Activated naive CD8-positive, alpha-beta T cell treated with anti-CD3 and anti-CD28 coated beads, Interleukin-2, amount 10 ng/mL, durations not matched to agents 7 days and 5 days (primary cell): ENCODE measurements at places on chromosomes 7 and 10.

DNA sequence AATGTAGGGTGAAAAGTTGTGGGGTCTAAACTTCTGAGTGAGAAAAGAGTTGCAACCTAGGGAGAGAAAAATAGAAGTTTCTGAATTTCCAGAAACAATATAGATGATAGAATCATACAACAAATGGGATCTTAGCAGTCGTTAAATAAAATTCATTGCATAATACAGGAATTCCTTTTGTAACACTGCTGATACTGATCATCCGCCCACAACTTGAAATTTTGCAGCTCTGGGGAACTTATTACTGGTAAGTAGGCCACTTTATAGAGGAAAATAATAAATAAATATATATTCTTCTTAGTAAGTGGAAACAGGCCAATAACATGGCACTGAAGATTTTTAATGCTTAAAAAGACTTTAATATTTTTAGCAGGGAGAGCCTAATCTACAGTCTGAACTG, 81.9 kb upstream of the SMIM30 start:
- DNase-seq, result no peak

- no peak for DNase-seq
Measured at GRCh38 chr7:144090667-144091066, 4.6 kb downstream of the OR2A12 start.

- no peak for DNase-seq
Measured at GRCh38 chr7:116530107-116530820, 5.4 kb downstream of the CAV1 start.

DNA sequence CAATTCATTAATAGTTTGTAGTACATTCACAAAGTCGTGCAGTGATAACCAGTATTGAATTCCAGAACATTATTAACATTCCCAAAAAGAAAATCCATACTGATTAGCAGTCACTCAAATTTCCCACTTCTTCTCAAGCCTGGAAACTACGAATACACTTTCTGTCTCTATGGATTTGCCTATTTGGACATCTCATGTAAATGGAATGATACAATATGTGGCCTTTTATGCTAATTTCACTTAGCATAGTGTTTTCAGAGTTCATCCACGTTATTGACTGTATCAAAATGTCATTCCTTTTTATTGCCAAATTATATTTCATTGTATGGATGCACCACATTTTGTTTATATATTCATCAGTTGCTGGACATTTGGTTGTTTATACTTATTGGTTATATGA, 78.8 kb downstream of the STK31 start:
- DNase-seq, result no peak

GRCh38 chr10:113983552-113983951, 60.1 kb upstream of the ADRB1 start:
- peak; percentile 39 for DNase-seq

GRCh38 chr7:46163246-46163645, 242.2 kb upstream of the IGFBP3 start:
- DNase-seq, result no peak

DNA sequence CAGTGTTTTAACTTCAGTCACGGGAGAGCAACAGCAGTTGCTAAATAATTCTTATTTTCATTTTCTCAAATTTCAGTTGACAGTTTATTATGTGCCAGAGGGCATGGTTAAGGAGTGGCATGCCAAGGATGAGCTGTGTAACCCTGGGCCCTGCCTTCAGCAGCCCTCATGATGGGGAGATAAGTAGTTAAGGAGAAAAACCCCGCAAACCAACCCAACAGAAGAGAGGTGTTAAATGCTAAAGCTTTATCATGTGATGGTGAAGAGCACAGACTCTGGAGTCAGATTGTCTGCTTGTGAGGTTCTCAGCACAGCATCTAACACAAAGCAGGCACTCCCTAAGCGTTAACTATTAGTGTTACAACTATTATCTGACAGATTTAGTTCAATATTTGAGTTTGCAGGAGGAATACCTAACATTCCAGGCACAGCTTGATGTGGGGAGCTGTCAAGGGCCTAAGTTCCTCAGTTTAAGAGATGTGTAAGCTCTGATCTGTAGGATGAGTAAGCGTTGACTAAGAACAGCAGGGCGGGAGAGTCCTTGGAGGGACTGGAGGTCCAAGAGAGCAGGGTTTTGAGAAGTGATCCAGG, 29.6 kb downstream of the STAM start:
- no peak for DNase-seq

GRCh38 chr10:43304687-43305333, 37.9 kb upstream of the RASGEF1A start:
- peak; percentile 66 for DNase-seq

DNA sequence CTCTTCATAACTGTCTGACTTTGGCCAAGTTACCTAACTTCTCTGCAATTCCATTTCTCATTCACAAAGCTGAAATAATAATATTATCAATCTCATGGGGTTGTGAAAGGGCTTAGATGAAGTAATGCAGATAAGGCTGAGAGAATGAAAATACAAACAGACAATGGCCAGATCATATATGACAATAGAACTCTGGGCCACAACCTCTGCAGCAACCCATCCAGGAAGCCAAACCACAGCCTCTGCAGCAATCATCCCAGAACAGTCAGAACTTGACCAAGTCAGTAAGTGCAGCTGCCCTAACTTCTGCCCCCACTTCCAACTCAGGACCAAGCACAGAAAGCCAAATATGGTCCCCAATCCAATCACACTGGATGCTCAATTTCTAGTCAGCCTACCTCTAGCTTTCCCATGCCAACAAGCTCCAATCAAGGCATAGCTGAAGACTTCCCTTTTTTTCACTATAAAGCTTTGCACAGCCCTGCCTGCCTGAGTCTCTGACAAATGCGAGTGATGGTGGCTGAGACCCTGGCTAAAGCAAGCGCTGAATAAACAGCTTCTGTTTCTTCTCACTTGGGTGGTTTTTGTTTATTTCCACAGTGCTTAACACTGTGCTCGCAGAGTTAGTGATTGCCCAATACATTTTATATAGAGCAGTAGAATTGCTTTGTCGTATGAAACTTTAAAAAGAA, 34.8 kb upstream of the TNPO3 start:
- no peak for DNase-seq

DNA sequence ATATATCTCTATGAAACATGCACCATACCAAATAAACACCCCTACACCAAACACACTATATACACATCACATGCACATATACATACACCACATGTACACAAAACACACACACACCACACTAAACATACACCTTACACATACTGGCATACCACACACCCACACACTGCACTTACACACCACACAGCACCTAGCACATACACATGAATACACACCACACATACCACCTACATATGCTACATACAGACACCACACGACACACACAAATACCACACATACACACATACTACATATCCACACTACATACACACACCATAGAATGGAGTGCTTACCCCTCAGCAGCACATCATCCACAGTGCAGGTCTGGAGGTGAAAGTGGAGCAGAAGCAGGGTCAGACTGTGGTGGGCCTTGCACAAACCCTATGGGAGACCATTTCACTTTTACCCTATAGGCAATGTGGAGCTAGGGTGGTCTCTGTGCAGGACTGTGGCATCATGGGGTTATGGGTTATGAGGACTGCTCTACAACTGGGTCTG, 64.6 kb downstream of the WDFY4 start:
- DNase-seq, result no peak

DNA sequence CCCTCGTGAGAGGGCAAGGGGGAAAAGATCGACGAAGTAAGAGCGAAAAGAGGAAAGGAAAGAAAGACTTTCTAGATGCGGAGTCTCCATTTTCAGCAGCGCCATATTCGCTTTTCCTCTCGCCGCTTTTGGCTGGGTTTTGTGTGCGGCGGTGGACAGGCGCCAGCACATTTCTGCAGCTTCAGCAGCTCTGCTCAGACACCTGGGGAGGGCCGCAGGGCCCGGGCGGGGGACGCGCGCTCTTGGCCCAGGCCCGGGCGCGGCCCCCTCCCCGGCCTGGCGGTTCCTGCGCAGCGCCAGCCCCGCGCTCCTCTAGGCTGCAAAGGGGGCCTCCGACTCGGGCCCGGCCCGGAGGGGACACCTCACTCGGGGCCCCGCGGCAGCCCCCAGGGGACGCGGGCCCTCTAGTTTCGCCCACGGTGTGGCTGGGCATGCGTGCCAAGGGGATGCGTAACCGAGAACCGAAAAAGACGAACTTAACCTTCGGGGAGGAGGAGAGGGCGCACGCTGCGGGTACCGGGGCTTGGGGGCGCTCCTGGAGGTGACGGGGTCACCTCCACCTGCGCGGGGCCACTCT, 34.5 kb upstream of the EBLN1 start:
- peak; percentile 75 for DNase-seq

- DNase-seq, result no peak
Measured at GRCh38 chr10:119688033-119688508, 36.9 kb downstream of the BAG3 start.

- DNase-seq, result no peak
Measured at GRCh38 chr10:22589851-22590514, 124.4 kb downstream of the PIP4K2A start.

DNA sequence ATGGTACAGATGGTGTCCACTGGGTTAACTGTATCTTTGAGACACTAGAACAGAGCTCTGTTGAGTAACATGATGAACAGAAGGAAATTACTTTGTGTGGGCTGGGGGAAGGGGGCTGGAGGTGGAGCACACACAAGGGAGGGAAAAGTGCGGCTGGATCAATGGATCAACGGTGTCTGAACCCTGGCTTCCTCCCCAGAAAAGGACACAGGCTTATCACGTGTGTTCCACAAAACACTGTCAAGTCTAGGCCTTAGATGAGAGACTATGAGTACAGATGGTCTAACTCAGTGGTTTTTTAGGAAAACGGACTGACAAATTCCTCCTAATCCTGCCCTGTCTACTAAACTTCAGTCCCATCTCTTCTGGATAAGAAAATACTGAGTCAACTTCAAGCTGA, 27.8 kb downstream of the HSPB1 start:
- no peak for DNase-seq

- no peak for DNase-seq
Measured at GRCh38 chr10:58701405-58702135, 188.9 kb downstream of the BICC1 start.

DNA sequence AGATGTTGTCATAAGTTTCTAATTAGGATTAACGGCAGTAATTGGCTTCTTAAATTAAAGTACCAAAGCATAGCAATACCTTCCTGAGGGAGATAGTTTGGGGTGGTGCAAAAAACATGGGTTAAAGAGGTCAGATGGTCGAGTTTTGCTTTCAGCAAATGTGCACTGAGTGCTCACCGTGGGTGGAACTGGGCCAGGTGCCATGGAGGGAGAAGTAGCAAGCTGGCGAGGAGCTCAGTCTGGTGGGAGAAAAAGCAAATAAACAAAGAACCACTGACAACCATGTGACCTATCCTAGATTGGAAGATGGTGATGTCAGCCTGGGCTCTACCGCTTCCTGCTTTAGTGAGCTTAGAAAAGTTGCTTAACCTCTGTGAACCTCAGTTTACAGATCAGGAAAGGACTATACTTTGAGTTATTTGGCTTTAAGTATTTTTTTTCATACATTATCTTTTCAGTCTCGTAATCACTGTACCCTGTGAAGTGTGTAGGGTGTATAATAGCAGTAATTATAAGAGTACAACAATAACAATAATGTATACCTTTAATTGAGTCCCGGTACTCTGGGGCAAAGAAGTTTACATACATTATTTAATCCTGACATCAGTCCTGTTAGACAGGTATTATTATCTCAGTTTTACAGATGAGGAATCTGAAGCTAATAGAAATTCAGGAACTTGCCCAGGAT, 69.0 kb upstream of the PDCD4 start:
- peak; percentile 49 for DNase-seq

DNA sequence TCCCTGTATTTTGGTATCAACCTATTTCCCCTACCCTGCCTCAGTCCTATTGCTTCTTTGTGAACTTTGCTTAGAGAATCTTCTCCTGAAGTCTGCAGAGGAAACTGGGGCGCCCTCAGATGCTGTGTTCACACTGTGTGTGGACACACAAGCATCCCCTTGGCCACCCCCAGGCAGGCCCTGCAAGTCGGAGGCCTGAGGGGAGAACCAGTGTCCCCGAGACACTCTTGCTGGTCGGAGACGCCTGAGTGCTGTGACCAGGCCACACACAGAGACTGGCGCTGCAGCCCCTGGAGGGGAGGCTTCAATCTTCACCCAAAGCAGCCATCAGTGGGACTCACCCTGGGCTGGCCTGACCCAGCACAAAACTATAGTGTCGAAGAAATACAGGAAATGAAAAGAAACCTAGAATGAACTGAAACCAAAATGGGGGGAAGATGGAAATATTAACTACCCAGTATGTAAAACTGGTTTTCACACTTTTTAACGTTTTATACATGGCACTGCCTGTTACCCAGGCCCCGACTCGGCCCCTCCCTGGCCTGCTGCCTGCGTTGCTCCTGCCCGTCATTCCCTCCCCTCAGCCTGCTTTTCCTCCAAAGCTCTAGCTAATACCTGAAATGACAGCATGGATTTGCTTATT, 48.4 kb upstream of the FAM20C start:
- peak; percentile 11 for DNase-seq

GRCh38 chr7:144127714-144128334, 4.8 kb downstream of the OR2A14 start:
- peak; percentile 88 for DNase-seq

GRCh38 chr10:120465138-120465537, 8.1 kb downstream of the PLPP4 start:
- DNase-seq, result no peak

DNA sequence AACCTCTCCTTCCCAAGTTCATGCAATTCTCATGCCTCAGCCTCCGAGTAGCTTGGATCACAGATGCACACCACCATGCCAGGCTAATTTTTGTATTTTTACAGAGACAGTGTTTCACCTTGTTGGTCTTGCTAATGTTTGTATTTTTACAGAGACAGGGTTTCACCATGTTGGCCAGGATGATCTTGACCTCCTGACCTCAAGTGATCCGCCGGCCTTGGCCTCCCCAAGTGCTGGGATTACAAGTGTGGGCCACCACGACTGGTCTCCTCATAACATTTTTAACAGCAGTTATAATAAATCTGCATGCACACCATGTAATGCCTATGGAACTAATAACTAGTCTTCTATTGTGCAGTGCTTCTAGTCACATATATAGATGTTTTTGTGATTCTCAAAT, 123.8 kb upstream of the VKORC1L1 start:
- DNase-seq, result no peak

DNA sequence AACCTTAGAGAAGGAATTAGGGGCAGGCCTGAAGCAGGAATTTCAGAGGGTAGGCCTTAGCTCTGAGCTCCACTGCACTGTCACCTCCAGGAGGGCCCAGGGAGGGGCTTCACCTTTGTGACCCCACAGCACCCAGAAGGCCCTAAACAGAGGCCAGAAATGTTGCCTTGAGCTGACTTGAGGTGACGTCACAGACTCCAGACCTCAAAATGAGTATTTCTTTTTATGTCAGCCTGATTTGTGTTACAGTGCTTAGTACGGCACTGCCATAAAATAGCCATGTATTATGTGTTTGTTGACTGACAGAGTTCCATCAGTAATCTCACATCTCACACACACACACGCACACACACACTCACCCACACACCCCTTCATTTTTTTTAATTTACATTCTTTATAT, 211.2 kb downstream of the CCDC3 start:
- no peak for DNase-seq
